ENCODE measurements at places on chromosomes 5 and 9.
A peak's percentile ranks its signal among the peaks of the same experiment; 100 is the strongest.

GRCh38 chr5:170634256-170634990, 130.6 kb downstream of the KCNIP1 start:
- ATAC-seq = no peak

DNA sequence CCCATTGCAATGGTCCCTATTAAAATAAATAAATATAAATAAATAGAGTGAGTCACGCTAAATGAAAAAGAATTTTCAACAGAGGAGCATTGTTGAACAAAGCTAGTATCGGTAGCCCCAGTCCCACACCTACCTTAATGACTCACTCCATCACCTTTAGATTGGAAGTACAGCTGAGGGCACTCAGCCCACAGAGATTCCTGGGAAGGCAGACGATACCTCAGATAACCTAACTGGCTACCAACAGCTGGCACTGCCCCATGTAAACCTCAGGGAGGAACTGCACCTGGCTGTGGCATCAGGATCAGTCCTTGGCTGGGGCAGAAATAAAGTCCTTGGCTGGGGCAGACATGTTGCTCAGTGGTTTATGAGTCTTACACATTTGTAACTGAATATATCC, 49.3 kb downstream of the SPRY4 start:
- ATAC-seq = no peak

DNA sequence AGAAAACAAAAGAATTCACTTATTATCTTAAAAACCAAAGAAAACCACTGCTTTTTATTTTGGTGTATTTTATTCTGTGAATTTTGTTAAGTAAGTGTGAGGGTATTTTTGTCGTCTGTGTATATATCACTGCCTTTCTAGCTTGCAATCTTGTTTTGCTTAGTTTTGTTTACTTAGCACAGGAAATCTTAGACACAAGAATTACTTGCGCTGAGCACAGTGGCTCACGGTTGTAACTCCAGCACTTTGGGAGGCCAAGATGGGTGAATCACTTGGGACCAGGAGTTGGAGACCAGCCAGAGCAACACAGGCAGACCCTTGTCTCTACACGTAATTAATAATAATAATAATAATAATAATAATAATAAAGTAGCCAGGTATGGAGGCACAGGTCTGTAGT, 230.3 kb downstream of the PAPPA start:
- no peak for ATAC-seq

- ATAC-seq = no peak
These were observed 33.0 kb downstream of the EGFLAM start for GRCh38 chr5:38291355-38291754.

DNA sequence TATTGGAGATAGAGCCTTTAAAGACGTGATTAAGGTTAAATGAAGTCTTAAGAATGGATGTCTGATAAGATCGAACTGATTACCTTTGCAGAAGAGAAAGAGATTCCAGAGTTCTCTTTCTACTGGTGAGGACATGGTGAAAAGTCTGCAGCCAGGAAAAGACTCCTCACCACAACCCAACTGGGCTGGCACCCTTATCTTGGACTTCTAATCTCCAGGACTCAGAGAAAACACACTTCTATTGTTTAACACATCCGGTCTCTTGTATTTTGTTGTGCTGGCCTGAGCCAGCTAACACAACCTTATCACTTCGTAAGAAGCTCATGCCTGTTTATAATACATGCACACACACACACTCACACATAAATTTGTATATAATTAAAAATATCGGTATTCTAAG, 489.1 kb downstream of the PRDM9 start:
- ATAC-seq = no peak

DNA sequence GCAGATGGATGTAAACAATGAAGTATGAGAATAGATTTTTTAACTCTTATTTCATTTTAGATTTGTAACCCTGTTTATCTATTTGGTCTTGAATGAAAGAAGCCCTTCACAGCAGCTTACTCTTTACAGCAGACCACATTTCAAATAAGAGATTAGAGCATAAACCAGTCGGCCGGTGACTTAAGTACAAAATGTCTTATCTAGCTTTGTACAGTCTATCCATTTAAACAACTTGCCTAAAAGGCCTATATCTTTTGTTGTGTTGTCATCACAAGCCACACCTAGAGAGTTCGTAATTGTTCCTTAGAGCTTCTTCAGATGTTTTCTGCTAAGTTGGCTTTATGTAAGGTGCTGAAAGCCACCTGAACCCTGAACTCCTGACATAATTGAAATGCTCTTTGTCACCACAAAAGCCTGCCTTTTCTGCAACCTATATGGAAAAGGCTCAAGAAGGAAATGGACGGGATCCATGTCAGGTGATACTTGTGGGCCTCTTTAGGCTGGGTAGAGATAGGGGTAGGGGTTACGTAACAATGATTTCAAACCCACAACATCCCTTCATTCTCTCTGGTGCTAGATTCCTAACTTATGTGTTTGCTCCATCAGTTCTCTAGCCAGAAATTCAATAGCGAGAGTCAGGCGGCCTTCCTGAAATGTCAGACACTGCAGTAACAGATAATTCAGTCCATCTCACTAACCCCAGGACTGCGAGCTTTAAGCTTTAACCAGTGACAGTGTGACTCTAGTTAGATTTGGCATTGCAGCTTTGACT, 162.5 kb downstream of the CD180 start:
- ATAC-seq = no peak

GRCh38 chr5:40093550-40093949, 586.2 kb upstream of the PTGER4 start:
- ATAC-seq = no peak

DNA sequence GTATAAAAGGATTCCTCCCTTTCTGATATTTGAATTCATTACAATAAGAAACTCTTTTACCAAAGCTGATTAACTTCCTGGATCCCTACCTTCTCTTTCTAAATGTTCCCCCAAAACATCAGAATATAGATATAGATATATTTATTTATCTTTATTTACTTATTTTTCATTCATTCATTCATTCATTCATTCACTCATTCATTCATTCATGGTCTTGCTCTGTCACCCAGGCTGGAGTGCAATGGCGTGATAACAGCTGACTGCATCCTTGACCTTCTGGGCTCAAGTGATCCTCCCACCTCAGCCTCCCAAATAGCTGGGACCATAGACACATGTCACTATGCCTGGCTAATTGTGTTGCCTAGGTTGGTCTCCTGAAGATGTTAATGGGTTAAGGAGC, 30.7 kb downstream of the GIN1 start:
- ATAC-seq = no peak

DNA sequence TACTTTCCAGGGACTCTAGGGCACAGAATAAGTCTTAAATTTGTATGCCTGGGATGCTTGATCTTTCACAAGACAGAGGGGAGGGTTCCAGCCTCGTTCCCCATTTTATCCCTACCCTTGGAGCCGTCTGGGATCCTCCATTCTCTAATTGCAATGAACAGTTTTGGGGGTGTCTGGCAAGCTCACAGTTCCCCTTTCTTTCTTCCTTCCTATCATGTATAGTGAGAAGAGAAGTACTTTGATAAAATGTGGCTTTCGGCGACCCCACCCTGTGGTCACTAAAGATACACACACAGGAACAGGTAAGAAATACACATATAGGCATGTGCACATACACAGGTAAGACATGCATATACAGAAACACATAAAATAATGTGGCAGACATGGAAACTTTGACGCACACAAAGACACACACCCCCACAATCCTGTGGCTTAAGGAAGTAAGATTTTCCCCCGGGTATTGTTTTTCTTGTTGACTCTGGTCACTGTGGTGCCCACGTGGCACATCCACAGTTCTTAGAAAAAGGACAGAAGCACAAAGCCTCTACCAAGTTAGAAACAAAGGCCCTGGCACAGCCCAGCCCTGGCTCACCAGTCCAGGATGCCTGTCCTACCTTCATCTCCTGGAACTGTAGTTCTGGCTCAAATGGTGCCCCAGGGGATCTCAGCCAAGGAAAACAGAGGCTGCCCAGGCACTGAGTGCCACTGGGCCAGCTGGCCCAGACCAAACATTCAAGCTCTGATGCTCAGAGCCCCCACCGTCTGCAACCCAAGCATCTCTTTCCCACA, 6.3 kb upstream of the SMU1 start:
- ATAC-seq = peak; percentile 41

- ATAC-seq = no peak
These were observed 60.1 kb downstream of the ZDHHC21 start for GRCh38 chr9:14633148-14633547.

GRCh38 chr9:77472646-77473045, 175.5 kb downstream of the GNA14 start:
- no peak for ATAC-seq

- no peak for ATAC-seq
These were observed 81.6 kb upstream of the CKMT2 start for GRCh38 chr5:81151546-81151945.

- ATAC-seq = no peak
These were observed 158.1 kb downstream of the SLC24A2 start for GRCh38 chr9:19630760-19631159.

DNA sequence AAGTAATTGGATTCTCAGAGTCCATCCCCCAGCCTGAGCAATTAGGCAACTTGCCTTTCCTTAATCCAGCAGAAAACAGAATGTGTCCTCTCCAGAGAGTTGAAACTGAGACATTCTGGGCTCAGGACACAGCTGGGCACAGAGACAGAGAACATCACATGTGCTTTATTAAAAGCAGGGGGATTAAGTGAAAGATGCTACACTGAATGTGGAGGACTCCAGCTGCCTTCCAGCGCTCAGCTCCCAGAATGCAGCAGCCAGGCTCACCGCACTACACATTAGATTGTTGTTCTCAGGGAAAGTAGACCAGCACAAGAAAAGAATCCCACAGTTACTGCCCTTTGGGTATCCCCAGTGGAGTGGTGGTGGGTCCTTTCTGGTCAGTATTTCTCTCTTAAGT, 141.6 kb upstream of the IL12B start:
- ATAC-seq = peak; percentile 50

- ATAC-seq = no peak
These were observed 1.0 kb upstream of the MXD3 start for GRCh38 chr5:177312649-177313181.

GRCh38 chr5:102625468-102625867, 126.7 kb upstream of the SLCO6A1 start:
- no peak for ATAC-seq

GRCh38 chr9:124812441-124812876, 35.5 kb downstream of the OLFML2A start:
- ATAC-seq = peak; percentile 82

DNA sequence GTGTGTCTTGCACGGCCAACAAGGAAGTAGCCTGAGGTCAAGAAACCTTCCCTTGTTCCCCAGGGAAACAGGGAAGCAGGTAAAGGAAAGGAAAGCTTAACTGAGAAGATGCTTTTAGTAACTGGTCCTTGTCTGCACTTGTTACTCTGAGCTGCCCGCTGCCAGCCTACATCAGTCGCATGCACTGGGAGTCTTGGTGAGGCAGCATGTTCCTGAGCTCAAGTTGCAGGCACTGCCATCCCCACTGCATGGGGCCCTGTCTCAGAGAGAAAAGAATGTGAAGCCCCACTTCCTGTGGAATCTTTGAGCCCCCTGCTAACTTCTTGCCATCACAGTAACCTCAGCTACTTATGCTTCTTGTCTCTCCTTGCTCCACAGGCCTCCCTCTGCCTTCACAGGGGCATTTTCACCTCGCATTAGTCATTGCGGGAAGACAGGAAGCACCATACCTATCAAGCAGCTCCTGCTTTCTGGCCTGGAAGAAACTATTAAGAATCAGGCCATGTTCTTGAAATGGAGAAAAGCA, 344.1 kb upstream of the ADAMTSL1 start:
- no peak for ATAC-seq

DNA sequence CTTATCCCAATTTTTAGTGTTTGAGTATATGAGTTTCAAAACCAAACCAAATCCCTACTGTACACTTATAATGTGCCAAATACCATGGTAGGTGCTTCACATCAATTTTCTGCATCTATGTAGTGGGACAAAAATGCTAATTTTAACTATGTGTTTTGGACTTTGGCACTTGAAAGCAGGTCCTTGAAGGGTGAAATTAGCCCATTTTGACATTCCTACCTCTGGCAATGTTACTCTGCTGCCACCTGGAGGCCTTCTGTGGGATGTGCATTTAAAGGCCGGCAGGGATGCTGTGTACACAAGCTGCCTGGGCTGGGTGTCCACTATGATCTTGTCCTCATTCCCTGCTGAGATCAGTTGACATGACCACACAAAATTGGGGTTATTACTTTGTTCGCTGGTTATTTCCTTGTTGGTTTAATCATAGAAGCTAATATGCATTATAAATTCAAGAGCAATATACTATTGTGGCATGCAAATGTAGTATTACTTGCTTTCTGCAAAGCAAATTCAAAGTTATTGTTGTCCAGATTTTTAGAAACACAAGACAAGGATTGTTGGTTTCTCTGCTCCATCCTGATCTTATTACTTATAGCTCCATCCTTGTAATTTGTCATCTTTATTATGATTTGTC, 166.8 kb downstream of the ARHGEF28 start:
- ATAC-seq = peak; percentile 72
